Camera-type eye (tissue), 1 donor: ENCODE measurements at places on chromosomes 4 and X. TPM values are rescaled to one million over a fixed set of nuclear protein-coding genes. Genes with fewer than 3 reads are reported as not detected.

BTK gene
- 3.1 TPM for total RNA-seq

CLDN2 gene
- total RNA-seq: 0.49 TPM

HNRNPDL gene
- total RNA-seq: 320 TPM

TMEM31 gene
- total RNA-seq: not detected

SPIN2A gene
- total RNA-seq: 2.0 TPM

MTMR8 gene
- total RNA-seq: 9.2 TPM

NR3C2 gene
- total RNA-seq: 13.9 TPM

COL4A5 gene
- total RNA-seq: 92.6 TPM

FSTL5 gene
- total RNA-seq: 165 TPM

FAM47E gene
- 6.7 TPM for total RNA-seq

GDPD2 gene
- 7.5 TPM for total RNA-seq

PTCHD1 gene
- total RNA-seq: 1.7 TPM

SPANXD gene
- not detected for total RNA-seq

RS1 gene
- total RNA-seq: 39.0 TPM

RHOXF2B gene
- total RNA-seq: not detected

AWAT2 gene
- total RNA-seq: not detected

XK gene
- 5.8 TPM for total RNA-seq

DNAAF6 gene
- total RNA-seq: not detected

NEUROG2 gene
- 8.2 TPM for total RNA-seq

TRPC5OS gene
- 0.22 TPM for total RNA-seq

TCEAL7 gene
- total RNA-seq: 71.6 TPM
